Activated T-cell treated with anti-CD3 and anti-CD28 coated beads, Interleukin-2, amount 50 U/mL, for 4 hours (primary cell): ENCODE measurements at places on chromosomes 2 and 18.

DNA sequence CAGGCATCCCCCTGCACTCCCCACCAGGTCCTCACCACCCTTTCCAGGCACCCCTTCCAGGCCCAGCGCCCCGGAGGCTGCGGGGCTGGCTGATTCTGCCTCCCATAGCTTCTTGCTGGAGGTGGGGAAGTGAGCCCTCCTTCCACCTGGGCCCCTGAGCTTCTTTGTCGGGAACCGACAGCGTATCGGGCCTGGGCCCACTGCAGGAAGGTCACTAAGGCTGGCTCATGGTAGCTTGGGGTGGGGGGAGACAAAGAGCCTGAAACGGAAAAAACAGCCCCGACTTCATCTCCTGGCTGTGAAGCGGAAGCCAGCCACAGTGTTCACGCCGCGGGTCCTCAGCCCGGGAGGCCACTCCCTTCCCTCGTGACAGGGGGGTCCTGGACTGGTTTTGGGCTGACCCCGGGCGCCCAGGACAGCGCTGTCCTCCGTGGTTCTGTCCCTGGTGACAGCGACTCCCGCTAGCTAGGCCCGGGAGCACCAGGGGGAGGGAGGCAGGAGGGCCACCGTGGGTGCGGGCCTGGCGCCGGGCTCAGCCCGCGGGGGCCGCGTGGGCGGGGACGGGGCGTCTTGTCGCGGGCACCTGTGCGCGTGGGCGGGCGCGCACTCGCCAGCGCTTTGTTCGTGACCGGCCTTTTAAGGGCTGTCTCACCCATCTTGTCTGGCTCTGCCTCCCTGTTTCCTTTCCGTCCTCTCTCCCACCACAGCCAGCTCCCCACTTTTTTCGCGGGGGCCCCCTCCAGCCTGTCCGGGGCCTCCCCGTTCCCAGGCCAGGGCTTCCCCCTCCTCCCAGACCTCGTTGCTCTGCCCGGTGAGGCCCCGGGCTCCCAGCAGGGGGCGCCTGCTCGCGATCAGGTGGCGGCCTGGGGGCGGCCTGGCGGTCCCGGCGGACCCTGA is 64.9 kb downstream of the DNMT3A start:
- peak; percentile 71 for DNase-seq

DNA sequence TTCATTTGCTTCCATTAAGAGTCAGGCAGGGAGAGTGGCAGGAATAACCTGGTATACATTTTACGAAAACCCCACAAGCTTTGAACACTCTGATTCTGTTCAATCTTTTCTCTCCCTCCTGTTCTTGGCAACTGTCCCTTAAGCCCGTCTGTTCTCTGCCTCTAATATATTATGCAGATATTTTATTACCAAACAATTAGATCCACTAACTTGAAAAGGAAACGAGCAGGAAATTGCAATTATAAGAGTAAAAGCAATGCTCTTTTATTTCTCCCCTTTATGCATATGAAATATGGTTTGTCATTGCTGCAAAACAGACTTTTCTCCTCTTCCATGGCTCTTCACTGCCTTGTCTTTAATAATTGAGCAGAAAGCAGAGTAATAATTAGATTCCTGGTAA is 149.1 kb upstream of the CELF4 start:
- DNase-seq = no peak

DNA sequence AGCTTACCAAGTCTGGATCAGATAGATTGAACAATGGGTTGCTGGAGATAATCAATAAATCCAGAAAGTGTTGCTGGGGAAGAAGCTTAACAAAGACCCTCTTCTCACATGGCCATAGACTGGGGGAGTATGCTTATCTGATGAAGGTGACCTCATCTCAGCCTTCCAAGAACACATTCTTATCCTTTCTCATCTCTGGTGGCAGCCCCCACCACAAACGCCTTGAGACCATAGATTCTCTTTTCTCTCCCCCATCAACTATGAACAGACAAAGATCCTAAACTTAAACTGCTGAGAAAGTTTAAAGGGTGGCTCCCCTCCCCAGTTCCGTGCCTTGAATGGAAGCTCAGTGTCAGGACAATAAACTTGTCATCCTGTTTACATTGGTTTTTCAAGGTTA is 428.7 kb upstream of the TRIB2 start:
- no peak for DNase-seq

GRCh38 chr2:236712304-236712703 is 142.7 kb downstream of the ACKR3 start:
- DNase-seq = no peak

DNA sequence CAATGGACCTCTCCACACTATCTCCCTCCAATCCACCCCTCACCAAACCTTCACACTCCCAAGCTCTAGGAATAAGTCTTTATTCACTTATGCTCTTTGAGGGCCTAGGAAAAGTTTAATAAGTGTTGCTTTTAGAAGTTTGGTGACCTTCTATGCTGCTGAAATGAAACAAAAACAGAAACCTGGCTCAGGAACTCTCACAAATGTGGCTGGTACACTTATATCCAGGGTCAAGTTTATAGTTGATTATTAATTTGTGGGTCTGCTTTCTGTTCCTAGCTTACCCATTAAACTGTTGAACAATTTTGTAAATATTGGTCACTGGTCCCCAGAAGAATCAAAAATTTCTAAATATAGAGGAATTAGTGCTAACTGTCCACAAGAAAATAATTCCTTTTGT is 14.2 kb upstream of the ANKRD44 start:
- no peak for DNase-seq

- no peak for DNase-seq
These were observed 146.0 kb downstream of the VAPA start for GRCh38 chr18:10059610-10060468.

DNA sequence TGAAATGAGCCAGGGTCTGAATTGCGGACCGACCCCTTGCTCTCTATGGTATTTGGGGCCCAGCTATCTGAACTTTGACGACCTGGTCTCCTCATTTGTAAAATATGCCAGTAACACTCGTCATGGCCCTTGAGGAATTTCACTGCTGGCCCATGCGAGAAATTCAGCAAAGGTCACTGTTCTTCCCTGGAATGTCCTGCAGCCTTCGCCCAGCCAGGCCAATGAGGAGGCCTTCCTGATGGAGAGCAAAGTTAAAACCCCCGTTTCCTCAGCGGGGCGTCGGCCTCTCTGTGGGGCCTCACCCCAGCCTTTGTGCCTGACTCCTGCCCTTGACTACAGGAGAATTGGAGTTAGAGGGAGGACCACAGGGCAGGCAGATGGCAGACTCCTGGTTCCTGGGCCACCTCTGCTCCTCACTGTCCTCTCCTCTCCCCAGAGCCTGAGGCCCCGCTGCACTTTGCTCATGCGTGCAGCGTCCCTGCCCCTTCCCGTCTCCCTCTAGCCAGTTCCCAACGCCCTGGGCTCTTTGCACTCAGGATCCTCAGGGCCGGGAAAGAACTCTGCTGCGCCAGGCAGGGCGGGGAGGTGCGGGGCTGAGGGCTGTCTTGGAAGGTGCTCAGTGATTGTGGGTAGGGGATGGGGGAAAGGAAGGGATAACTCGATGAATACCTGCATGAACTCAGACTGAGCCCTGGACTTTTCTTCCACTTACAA is 257.0 kb upstream of the RAB6C start:
- DNase-seq = no peak

DNA sequence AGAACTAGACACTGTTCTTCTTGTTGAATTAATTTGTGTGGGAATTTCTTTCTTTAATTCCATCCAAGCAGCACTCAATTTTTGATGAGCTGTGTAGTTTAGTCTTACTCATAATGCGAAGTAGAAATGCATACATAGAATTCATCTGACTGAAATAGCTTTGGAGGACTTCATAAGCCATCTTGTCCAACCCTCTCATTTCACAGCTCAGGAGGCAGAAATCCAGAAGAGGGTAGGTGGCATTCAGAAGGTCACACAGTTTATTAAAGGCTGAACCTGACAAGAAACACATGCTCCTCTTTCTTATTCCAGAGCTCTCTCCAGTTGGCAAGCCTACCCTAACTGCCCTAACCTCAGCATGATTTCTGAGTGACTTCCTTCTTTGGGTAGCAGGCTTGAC is 169.2 kb upstream of the NOSTRIN start:
- DNase-seq = no peak
